ENCODE measurements at places on chromosomes 4 and X. TPM values are rescaled to one million over a fixed set of nuclear protein-coding genes. Genes with fewer than 3 reads are reported as not detected.

The DGAT2L6 gene
- not detected for total RNA-seq

The ERAS gene
- total RNA-seq: not detected

The ARMCX4 gene
- 2.1 TPM for total RNA-seq

The ITIH6 gene
- not detected for total RNA-seq

The SUPT20HL1 gene
- total RNA-seq: not detected

The MAGEC2 gene
- total RNA-seq: not detected

The UCP1 gene
- not detected for total RNA-seq

The NIPAL1 gene
- 1.6 TPM for total RNA-seq

All from cardiac atrium fibroblast (primary cell).